ENCODE measurements at places on chromosomes 7 and 10. TPM values are rescaled to one million over a fixed set of nuclear protein-coding genes. Genes with fewer than 3 reads are reported as not detected.

Gene ARHGAP22
- 1.4 TPM for total RNA-seq

DNA sequence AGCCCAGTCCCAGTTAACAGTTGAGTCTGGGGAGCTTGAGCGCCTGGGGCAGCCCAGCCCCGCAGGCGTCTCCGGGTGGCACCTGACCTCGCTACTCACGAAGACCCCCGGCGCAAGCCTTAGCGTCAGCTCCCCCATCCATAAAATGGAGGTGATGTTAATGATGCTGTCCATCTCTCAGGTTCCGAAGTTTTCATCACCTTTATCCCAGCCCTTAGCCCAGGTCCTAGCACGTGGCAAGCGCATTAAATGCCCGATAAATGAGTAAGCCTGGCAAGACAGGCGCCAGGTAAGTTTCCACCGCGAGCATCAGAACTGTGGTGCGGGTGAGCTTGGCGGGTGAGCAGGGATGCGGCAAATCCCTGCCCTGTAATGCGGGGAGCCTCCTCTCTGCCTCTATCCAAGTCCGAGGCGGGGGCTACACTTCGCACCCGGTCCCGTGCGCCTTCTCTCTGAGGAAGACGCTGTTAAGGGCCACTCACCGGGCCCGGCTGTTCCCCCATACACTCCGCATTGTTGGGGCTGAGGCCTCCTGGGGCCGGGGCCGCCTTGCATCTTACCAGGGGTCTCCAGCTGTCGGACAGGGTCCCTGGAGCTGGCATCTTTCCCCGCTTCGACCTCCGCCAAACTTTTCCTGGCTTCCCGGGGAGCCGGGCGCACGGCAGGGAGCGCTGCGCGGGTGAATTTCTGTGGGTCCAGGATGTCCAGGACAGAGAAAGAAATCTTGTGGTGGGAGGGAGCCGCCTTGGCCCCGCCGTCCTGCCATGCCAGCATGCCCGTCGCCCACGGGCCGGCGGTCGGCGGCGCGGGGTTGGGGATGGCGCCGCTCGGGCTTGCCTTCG is 444 bp downstream of the NKX1-2 start:
- peaks cover 5% of the 10 kb centered on the region for H3K36me3 ChIP-seq
- H3K4me1 ChIP-seq: peaks cover 18% of the 10 kb centered on the region
- H3K27ac ChIP-seq: no peak overlapping the region
- DNase-seq: no peak
- peak overlapping the region; percentile 12 for H3K4me3 ChIP-seq

GRCh38 chr7:117082647-117083046 is 129.3 kb downstream of the ST7 start:
- H3K27me3 ChIP-seq: no peaks in the 10 kb centered on the region
- no peaks in the 10 kb centered on the region for H3K36me3 ChIP-seq
- peaks cover 14% of the 10 kb centered on the region for H3K4me1 ChIP-seq
- no peak for DNase-seq
- H3K27ac ChIP-seq: no peak overlapping the region
- no peak overlapping the region for H3K4me3 ChIP-seq

Gene KCNMA1
- total RNA-seq: not detected

Gene DNAJB6
- total RNA-seq: 278 TPM
